Stomach (tissue), 19 donors: ENCODE measurements at places on chromosomes 4 and X. TPM values are rescaled to one million over a fixed set of nuclear protein-coding genes. Genes with fewer than 3 reads are reported as not detected.

The CCDC110 gene
- 2.1 TPM for polyA plus RNA-seq

The MTCP1 gene
- polyA plus RNA-seq = 17.6 TPM

The SPARCL1 gene
- polyA plus RNA-seq = 69.3 TPM

The CLNK gene
- not detected for polyA plus RNA-seq

The FAM47E gene
- 10.8 TPM for polyA plus RNA-seq

The SMIM43 gene
- 0.31 TPM for polyA plus RNA-seq

The CDKN2AIP gene
- polyA plus RNA-seq = 11.4 TPM

The XAGE1B gene
- polyA plus RNA-seq = not detected
